ENCODE measurements at places on chromosomes 5 and 9. TPM values are rescaled to one million over a fixed set of nuclear protein-coding genes. Genes with fewer than 3 reads are reported as not detected.

The NR5A1 gene
- not detected for total RNA-seq

The AQP7 gene
- total RNA-seq, result 1.9 TPM

The SPATA31D4 gene
- total RNA-seq, result not detected

The MARCOL gene
- total RNA-seq, result not detected

The KCNV2 gene
- total RNA-seq, result not detected

The STC2 gene
- total RNA-seq, result 3.4 TPM

The SPINK7 gene
- not detected for total RNA-seq

The ZBTB5 gene
- 14.2 TPM for total RNA-seq

The ZNF658 gene
- total RNA-seq, result 18.9 TPM

The GDNF gene
- total RNA-seq, result 1.5 TPM

The MTAP gene
- 35.3 TPM for total RNA-seq

The FOXI1 gene
- not detected for total RNA-seq

The BTNL9 gene
- total RNA-seq, result 7.0 TPM

The PCDHA11 gene
- total RNA-seq, result 1.6 TPM

The SLC35A4 gene
- total RNA-seq, result 17.0 TPM

Measured in urinary bladder (tissue), 4 donors.